CD4-positive, alpha-beta memory T cell (primary cell): ENCODE measurements at places on chromosomes 16 and 17. TPM values are rescaled to one million over a fixed set of nuclear protein-coding genes. Genes with fewer than 3 reads are reported as not detected.

GRCh38 chr17:8885967-8886684 lies 18.7 kb upstream of the PIK3R6 start:
- peak; percentile 60 for DNase-seq
- no peaks in the 10 kb centered on the region for H3K4me1 ChIP-seq
- H3K27ac ChIP-seq = peak overlapping the region; percentile 7

- H3K4me1 ChIP-seq = no peaks in the 10 kb centered on the region
- no peak overlapping the region for H3K27ac ChIP-seq
- no peak for DNase-seq
- H3K4me3 ChIP-seq = no peak overlapping the region
- H3K27me3 ChIP-seq = peaks cover 7% of the 10 kb centered on the region
Observed at GRCh38 chr17:49978501-49978900, 9.5 kb downstream of the DLX4 start.

DNA sequence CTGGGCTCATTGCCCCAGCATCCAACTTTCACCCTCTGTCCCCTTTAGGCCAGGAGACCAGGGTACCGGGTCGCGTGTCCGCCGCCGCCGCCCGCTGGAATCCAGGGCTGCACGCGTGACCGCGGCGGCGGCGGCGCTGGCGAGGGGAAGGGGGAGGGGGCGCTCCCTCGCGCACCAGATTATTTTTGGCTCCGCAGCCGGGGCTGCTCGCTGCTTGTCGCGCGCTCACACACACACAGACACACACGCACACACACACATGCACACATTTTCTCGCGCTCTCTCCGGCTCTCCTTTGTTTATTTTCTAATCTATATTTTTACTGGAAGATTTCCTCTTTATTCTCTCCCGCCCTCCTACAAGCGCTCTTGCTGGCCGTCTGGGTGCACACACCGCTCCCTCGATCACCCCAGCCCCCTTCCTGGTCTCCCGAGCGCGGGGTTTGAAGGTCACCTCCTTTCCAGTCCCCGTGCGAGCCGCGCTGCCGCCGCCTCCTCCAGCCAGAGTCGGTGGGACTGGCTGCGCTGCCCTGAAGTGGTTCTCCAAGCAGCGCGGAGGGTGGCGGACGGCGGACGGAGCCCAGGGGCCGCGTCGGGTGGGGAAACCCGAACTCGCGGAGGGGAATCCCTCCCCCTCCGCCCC lies 921.4 kb upstream of the EEF2KMT start:
- H3K27me3 ChIP-seq = no peaks in the 10 kb centered on the region
- no peak overlapping the region for H3K27ac ChIP-seq
- H3K4me1 ChIP-seq = no peaks in the 10 kb centered on the region
- DNase-seq = no peak
- no peak overlapping the region for H3K4me3 ChIP-seq

DNA sequence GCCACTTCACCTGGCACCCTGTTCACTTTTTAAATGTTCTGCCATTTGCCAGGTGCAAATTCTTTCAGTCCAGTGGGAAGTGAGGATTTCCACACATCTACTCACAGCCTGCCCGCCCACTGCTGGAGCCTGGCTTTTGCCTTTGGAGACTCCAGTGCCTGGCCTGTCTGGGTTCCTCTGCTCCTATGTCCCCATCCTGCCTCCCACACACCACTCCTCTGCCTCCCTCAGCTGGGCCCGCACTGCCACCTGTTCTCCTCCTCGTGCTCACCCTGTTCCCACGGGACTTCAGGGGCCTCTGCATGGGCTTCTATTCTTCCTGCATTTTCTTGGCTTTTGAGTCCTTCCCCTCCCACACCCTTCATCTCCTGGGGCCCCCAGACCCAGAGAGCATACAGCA lies 7.9 kb upstream of the NDRG4 start:
- H3K27ac ChIP-seq = no peak overlapping the region
- H3K4me3 ChIP-seq = no peak overlapping the region
- no peaks in the 10 kb centered on the region for H3K36me3 ChIP-seq
- DNase-seq = no peak
- H3K27me3 ChIP-seq = no peaks in the 10 kb centered on the region
- peaks cover 5% of the 10 kb centered on the region for H3K4me1 ChIP-seq

GRCh38 chr16:84505249-84506187 lies 1.1 kb upstream of the MEAK7 start:
- no peaks in the 10 kb centered on the region for H3K36me3 ChIP-seq
- peak overlapping the region; percentile 74 for H3K27ac ChIP-seq
- DNase-seq = no peak
- peak overlapping the region; percentile 84 for H3K4me3 ChIP-seq

Gene ZNF778
- 15.9 TPM for total RNA-seq

Gene HSD11B2
- total RNA-seq = not detected

Gene PRRT2
- 6.9 TPM for total RNA-seq

Gene MT1F
- total RNA-seq = 8.3 TPM

Gene MYCBPAP
- 6.8 TPM for total RNA-seq

Gene GRAPL
- total RNA-seq = 74.6 TPM

Gene CNTD1
- total RNA-seq = not detected

Gene SLC13A2
- not detected for total RNA-seq
